Activated CD4-positive, alpha-beta T cell treated with anti-CD3 and anti-CD28 coated beads, Interleukin-2, amount 50 U/mL, for 48 hours (primary cell): ENCODE measurements at places on chromosomes 16 and 17.

DNA sequence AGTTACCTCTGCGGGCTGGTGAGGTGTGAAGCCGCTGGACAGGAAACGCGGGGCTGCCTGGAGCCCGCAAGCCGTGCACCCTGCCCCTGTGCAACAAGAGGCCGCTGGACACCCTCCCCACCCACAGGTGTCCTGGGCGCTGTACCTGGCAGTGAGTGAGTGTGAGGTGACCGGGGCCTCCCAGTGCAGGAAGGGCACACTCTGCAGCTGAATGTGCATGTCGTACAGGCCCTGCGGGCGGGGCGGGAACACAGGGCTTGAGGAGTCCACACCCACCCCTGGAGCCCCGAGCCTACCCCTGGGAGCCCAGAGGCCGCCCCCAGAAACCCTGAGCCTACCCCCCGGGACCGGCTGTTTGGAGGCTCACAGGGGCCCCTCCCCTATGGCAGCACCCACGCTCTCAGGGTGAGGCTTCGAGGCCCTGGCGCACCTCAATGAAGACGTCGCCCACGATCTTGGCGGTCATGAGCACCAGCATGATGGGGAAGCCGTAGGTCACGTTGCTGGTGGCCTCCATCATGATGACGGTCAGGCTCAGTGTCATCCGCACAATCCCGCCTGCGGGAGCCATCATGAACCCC lies 4.3 kb upstream of the CCDC154 start:
- DNase-seq = no peak

DNA sequence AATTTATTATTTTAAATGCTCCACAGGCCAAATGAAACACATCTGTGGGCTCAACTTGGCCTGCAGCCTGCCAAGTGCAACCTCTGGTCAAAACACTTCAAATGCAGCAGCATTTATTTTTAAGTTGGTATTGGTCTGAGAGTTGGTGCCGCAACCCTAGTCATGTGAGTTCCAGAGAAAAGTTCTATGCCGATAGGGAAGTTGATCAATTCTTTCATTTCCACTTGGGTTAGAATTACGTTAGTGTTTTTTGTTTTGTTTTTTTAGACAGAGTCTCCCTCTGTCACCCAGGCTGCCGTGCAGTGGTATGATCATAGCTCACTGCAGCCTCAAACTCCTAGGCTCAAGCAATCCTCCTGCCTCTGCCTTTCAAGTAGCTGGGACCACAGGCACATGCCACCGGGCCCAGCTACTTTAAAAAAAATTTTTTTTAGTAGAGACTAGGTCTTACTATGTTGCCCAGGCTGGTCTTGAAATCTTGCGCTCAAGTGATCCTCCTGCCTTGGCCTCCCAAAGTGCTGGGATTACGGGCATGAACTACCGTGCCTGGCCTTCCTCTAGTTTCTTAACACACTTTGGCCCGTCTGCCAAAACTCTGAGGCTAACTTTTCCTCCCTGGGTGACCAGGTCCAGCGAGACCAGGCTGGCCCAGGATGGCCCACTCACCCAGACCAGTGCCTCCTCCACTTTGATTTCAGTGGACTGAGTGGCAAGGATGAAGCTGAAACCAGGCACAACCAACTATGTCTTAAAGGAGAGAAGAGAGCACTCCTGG lies 221.1 kb downstream of the MRTFB start:
- DNase-seq = no peak

DNA sequence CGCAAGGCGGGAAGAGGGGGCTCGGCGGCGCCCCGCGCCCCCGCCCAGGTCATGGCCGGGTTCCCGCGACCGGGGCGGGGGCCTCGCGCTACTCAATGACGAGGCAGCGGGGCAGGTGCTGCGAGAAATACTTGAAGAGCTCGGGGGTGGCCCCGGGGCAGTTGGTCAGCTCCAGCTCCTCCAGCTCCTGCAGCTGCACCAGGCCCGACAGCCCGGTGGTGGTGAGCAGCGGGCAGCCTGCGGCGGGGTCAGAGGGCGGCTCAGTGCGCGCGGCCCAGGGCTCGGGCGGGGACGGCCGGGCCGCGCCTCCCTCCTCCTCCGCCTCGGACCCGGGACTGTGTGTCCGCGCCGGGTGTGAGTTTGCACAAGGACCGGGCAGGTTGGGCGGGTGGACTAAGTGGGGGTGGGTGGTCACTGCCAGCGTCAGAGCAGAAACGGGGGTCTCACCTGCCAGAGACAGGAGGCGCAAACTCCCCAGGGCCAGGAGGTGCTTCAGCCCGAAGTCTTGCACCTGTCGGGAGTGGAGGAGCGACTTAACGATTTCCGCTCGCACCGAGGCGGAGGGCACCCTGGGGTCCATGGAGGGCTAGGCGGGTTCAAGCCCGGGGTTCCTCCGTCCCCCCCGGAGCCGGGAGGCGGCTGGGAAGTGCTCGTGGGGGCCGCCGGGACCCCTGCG lies 4.1 kb upstream of the WDR24 start:
- no peak for DNase-seq

DNA sequence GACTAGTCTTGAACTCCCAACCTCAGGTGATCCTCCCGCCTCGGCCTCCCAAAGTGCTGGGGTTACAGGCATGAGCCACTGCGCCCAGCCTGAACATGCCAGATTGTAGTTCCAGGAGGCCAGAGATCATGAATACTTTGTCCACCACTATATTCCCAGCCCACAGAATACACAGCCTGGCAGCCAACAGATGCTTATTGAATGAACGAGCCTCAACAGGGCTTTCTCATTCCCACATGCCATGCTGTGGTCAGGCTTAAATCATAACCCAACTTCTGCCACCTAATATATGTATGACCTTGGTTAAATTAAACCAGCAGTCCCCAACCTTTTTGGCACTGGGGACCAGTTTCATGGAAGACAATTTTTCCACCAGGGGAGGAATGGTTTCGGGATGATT lies 3.1 kb upstream of the TMEM219 start:
- no peak for DNase-seq

GRCh38 chr17:82419540-82419939 lies 1.2 kb upstream of the OGFOD3 start:
- no peak for DNase-seq

GRCh38 chr16:52573365-52574299 lies 26.7 kb upstream of the TOX3 start:
- DNase-seq = no peak

- DNase-seq = no peak
These were observed 635 bp upstream of the FA2H start for GRCh38 chr16:74775255-74775654.

DNA sequence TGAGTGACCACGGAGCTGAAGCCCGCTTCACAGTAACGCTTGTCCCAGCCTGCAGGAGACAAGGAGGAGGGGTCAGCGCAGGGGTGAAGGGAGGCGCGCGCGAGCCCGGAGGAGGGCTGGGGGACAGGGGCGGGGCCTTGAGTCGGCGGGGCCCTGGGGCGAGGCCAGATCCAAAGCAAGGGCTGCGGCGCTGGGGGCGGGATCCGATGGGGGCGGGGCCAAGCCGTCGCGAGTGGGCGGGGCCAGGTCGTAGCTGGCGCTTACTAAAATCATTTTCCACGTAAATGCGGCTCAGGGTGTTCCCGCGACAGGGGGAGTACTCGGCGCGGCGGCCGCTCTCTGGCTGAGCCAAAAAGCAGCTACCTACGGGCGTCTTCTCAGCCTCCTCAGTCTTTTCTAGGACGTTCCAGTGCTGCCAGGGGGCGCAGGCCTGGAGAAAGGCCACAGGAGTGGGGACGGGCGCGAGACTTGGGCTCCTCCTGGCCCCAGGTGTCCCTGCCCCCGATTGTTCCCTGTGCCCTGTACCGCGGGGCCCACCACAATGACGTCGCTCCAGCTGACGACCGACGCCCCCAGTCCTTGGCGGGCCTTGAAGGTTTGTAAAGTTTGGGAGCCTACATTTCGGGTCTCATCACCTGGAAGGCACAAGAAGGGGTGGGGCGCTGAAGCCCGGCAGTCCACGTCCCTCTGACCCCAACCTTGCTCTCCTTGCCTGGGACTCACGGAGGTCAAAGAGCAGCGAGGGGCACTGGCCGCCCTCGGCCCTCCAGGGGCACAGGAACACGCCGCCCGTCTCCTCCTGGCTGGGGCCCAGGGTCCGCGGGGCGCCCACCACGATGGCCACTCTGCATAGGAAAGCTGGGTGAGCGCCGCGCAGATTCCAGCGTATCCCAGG lies 3.9 kb downstream of the ITGA2B start:
- peak; percentile 91 for DNase-seq

GRCh38 chr16:29857133-29857760 lies 5.8 kb downstream of the CDIPT start:
- no peak for DNase-seq

- DNase-seq = no peak
These were observed 1.7 kb downstream of the MYOCD start for GRCh38 chr17:12667299-12667958.

GRCh38 chr16:54265575-54266107 lies 20.9 kb downstream of the IRX3 start:
- no peak for DNase-seq

- DNase-seq = no peak
These were observed 107.5 kb downstream of the NOG start for GRCh38 chr17:56700919-56701420.

DNA sequence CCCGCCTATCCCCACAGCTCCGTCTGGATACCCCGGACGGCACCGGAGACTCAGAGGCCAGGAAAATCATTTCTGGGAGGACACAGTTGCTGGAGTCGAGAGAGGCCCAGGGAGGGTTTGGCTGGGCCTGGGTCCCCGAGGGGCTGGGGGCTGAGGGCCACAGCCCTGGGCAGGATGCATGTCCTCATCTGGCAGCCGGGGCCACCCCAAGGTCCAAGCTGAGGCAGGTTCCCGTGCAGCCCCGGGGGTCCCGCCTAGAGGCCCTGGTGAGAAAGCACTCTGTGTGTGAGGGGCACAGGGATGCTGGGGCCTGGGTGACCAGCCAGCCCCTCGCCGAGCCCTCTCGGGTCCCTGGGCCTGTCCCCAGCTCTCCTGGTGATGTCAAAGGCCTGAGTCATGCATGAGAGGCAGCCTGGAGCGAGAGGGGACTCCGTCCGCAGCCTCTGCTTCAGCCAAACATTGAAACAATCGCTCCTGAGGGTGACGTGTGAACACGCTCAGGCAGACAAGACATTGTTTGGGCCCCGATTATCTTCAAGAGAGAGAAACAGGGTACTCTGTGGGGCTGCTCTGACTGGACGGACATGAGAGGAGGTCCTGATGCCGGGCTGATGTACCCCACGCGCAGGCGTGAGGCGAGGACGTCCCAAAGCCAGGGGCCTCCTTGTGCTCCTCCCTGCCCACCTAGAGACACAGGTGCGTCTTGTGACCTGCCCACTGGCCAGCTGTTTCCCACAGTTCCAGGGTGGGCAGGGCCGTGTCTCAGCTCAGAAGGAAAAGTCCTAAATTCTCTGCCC lies 25.8 kb upstream of the C1QTNF8 start:
- DNase-seq = no peak

GRCh38 chr16:82085011-82085779 lies 50.1 kb downstream of the HSD17B2 start:
- no peak for DNase-seq

DNA sequence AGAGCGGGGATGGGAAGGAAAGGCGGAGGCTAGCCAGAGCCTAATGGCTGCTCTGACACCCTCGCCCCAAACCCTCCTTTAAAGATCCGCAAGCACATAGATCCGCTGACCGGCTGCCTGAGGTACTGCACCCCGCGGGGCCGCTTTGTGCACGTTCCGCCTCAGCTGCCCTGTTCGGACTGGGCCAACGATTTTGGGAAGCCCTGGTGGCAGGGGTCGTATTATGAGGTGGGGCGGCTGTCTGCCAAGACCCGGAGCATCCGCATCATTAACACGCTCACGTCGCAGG lies 663 bp downstream of the CYB5D1 start:
- DNase-seq = peak; percentile 48

- no peak for DNase-seq
These were observed 9.3 kb downstream of the NQO1 start for GRCh38 chr16:69717066-69717465.

DNA sequence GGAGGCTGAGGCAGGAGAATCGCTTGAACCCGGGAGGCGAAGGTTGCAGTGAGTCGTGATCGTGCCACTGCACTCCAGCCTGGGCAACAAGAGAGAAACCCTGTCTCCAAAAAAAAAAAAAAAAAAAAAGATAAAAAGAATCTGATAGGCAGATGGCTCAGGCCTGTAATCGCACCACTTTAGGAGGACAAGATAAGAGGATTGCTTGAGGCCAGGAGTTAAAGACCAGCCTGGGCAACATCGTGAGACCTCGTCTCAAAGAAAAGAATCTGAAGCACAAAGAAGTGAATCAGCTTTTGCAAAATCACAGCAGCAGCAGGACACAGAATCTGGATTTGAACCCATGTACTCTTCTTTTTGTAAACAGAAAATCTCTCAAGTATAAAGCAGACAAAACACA lies 7.6 kb downstream of the NOB1 start:
- DNase-seq = no peak

DNA sequence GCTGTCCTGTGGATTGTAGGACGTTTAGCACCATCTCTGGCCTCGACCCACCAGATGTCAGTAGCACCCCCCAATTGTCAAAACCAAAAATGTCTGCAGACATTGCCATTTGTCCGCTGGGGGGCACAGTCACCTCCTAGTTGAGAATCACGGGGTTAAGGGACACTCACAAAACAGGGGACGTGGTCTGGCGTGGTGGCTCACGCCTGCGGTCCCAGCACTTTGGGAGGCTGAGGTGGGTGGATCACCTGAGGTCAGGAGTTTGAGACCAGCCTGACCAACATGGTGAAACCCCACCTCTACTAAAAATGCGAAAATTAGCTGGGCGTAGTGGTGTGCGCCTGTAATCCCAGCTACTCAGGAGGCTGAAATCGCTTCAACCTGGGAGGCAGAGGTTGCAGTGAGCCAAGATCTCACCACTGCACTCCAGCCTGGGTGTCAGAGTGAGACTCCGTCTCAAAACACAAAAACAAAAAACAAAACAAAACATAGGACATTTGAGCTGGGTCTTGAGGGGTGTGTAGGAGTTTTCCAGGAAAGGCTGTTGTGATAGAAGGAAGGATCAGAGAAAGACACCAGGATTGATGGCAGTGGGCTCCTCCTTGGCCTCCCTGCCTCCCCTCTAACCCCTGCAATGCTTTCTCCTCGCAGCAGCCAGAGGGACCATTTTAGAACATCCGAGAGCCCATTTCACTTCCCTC lies 171.8 kb upstream of the GSE1 start:
- DNase-seq = no peak

DNA sequence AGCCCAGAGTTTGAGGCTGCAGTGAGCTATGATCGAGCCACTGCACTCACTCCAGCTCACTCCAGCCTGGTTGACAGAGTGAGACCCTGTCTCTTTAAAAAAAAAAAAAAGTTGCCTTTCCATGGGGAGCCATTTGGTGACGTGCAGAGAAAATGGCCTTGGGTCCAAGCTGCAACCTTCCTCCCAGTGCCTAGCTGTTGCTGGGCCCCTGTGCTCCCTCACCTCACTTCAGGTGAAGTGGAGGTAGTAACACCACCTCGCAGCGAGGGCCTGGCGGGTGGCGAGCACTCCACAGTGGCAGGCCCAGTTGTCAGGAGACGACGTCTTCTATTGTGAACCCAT lies 17.4 kb downstream of the SYT17 start:
- no peak for DNase-seq

- no peak for DNase-seq
These were observed at the start of gene DNASE1L2 for GRCh38 chr16:2236337-2237101. TSS of gene DNASE1L2 (plus strand) at chr16:2236444. CDS start at chr16:2236817, 373 bp downstream.

DNA sequence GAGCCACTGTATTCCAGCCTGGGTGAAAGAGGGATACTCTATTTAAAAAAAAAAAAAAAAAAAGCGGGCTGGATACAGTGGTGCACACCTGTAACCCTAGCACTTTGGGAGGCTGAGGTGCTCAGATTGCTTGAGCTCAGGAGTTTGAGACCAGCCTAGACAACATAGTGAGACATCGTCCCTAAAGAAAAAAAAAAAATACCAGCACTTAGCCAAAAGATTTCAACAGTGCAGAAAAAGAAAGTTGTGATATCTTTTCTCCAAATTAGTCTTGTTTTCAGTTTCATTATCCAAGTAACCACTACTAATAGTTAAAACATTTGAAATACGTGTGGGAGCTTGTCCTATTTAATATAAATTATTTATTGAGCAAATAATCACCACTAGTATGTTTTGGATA lies 48.7 kb downstream of the TENT4B start:
- no peak for DNase-seq
